Foreskin keratinocyte (primary cell): ENCODE measurements at places on chromosomes 16 and 17. TPM values are rescaled to one million over a fixed set of nuclear protein-coding genes. Genes with fewer than 3 reads are reported as not detected.

The TPSD1 gene
- not detected in 2 replicates for polyA plus RNA-seq

The KIF1C gene
- 58.4 and 59.5 TPM in 2 replicates for polyA plus RNA-seq

The NOB1 gene
- 65.6 and 74.9 TPM in 2 replicates for polyA plus RNA-seq

The TMEM97 gene
- polyA plus RNA-seq: 33.0 and 60.6 TPM in 2 replicates

The FA2H gene
- polyA plus RNA-seq: 0.17 and 0.18 TPM in 2 replicates

The TBC1D3C gene
- polyA plus RNA-seq: 0.20 TPM in 1 of 2 replicates, not detected in the other

The ABCA8 gene
- polyA plus RNA-seq: not detected in 2 replicates

The IRX5 gene
- polyA plus RNA-seq: 3.0 and 3.6 TPM in 2 replicates

The ALOX12 gene
- 0.18 and 0.47 TPM in 2 replicates for polyA plus RNA-seq

The SYCE1L gene
- polyA plus RNA-seq: 2.0 and 4.4 TPM in 2 replicates

The CRAMP1 gene
- 1.9 and 2.4 TPM in 2 replicates for polyA plus RNA-seq

The LRRC36 gene
- not detected in 2 replicates for polyA plus RNA-seq

The KLHL10 gene
- not detected in 2 replicates for polyA plus RNA-seq
